Endodermal cell (in vitro differentiated cells): ENCODE measurements at places on chromosomes 2 and 18. TPM values are rescaled to one million over a fixed set of nuclear protein-coding genes. Genes with fewer than 3 reads are reported as not detected.

Gene EGR4
- total RNA-seq, result 0.23 TPM in 1 of 3 replicates, not detected in the others

DNA sequence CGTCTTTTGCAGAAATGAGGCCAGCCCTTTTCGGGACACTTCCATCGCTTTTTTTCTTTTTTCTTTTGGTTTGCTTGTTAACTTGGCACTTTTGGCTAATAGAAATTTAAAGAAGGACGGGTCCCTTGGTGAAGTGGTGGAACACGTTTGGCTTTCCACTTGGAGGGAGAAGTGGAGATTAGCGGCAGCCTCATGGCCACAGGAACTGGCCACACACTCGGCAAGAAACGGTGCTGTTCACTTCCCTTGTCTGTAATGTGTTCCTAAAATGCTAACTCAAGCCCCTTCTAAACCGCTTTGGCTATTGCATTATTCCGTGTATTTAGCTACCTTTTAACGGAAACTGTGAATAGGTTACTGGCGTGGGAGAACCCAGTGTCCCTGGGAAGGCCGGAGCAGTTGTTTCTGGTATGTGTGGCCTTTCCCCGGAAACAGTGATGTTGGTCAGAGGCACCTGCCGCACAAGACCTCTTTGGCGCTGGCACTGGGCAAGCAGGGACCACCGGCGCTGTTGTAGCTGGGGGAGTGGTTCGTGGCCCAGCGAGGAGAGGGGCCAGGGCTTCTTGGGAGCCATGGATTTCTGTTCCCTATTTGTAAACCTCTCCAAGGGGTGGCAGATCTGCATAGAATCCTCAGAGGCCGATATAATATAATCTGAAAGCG, 981 bp downstream of the RAMP1 start:
- peak; percentile 44 for DNase-seq
- H3K27ac ChIP-seq, result no peak overlapping the region
- H3K4me1 ChIP-seq, result no peaks in the 10 kb centered on the region
- no peaks in the 10 kb centered on the region for H3K36me3 ChIP-seq

GRCh38 chr2:175309799-175310198, 128.3 kb upstream of the ATP5MC3 start:
- H3K27ac ChIP-seq, result no peak overlapping the region
- peak; percentile 80 for DNase-seq
- no peaks in the 10 kb centered on the region for H3K4me1 ChIP-seq
- no peaks in the 10 kb centered on the region for H3K27me3 ChIP-seq
- no peak overlapping the region for H3K4me3 ChIP-seq
- no peaks in the 10 kb centered on the region for H3K36me3 ChIP-seq

DNA sequence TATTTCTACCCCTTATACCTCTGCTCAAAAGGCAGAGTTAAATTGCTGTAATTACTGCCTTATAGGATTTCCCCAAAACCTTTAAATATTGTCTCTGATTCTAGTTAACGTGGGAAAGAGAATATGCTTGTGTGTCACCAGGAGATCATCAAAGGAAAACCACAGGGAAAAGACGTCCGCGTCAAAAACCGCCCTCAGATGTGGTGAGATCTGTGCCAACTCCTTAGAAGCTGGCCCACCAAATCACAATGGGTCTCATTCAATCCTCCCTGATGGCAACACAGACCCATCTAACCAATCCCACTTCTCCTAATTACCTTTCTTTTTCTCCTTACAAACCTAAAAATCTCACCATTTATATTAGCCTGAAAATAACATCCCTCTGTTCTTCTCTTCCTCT, 25.4 kb downstream of the VPS54 start:
- no peaks in the 10 kb centered on the region for H3K4me1 ChIP-seq
- H3K36me3 ChIP-seq, result peaks cover 14% of the 10 kb centered on the region

DNA sequence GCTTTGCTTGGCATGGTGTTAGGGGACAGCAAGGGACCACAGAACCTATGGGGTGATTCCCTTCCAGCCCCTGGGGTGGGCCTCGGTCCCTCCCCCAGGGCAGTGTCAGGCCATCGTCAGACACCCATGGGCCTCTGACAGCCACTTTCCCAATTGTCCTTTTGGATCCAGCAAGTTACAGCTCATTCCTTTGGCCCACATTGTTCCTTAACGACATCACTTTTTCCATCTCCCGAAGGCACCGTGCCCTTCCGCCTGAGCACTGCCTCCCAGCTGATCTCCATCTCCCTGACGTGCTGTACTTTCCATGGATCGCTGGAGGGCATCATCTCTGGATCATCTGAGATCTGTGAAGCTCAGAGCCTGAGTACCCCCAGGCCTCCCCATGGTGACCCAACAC, 10.4 kb upstream of the KCNK3 start:
- H3K27me3 ChIP-seq, result peaks cover 32% of the 10 kb centered on the region
- no peaks in the 10 kb centered on the region for H3K4me1 ChIP-seq
- no peaks in the 10 kb centered on the region for H3K36me3 ChIP-seq

DNA sequence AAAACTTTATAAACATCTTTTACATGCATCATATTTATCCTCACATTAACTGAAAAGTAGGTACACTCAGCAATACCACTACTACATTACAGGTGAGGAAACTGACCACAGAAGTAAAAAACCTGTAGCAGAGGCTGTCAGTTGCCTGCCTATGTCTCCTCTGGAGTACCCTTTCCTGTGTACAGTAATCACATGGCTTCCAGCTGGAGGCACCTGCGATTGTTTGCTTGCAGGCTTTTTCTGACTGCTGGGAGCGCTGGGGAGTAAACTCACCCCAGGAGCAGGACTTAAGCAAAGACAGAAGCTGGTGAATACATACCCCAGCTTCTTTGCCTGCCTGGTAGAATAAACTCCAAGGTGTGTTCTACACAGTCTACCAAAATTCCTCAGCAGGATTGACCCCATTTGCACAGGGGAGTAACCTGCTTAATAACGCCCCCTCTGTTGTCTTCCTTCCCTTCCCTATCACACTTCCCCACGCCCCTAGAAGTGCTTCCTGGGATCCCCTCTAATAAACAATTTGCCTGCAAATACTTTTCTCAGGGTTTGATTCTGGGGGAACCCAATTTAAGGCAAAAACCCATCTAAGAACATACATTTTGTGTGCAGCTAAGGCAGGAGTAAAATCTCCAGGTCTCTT, 138.9 kb downstream of the PTH2R start:
- no peaks in the 10 kb centered on the region for H3K36me3 ChIP-seq
- no peak overlapping the region for H3K27ac ChIP-seq
- no peak overlapping the region for H3K4me3 ChIP-seq
- H3K4me1 ChIP-seq, result peaks cover 4% of the 10 kb centered on the region
- H3K27me3 ChIP-seq, result no peaks in the 10 kb centered on the region

Gene RUFY4
- total RNA-seq, result not detected in 3 replicates

DNA sequence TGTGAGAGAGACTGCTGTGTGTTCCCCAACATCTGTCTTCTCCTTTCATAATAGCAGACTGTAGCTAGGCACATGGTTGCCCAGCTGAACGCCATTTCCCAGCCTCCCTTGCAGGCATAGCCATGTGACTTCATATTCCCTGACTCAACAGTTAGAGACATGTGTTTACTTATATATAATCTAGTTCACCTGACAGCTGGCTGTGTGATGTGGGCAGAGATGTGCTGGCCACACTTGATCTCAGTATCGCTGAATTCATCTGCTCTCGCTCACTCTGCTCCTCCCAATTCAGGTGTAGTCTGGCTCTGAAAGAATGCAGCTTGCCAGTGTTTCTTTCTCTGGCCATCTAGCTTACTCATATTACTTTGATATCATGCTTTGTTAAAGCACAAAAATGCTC, 52.3 kb upstream of the SEC11C start:
- no peaks in the 10 kb centered on the region for H3K4me1 ChIP-seq
- DNase-seq, result no peak
- H3K4me3 ChIP-seq, result no peak overlapping the region
- no peaks in the 10 kb centered on the region for H3K36me3 ChIP-seq
- H3K27ac ChIP-seq, result no peak overlapping the region
- H3K27me3 ChIP-seq, result peaks cover 27% of the 10 kb centered on the region

DNA sequence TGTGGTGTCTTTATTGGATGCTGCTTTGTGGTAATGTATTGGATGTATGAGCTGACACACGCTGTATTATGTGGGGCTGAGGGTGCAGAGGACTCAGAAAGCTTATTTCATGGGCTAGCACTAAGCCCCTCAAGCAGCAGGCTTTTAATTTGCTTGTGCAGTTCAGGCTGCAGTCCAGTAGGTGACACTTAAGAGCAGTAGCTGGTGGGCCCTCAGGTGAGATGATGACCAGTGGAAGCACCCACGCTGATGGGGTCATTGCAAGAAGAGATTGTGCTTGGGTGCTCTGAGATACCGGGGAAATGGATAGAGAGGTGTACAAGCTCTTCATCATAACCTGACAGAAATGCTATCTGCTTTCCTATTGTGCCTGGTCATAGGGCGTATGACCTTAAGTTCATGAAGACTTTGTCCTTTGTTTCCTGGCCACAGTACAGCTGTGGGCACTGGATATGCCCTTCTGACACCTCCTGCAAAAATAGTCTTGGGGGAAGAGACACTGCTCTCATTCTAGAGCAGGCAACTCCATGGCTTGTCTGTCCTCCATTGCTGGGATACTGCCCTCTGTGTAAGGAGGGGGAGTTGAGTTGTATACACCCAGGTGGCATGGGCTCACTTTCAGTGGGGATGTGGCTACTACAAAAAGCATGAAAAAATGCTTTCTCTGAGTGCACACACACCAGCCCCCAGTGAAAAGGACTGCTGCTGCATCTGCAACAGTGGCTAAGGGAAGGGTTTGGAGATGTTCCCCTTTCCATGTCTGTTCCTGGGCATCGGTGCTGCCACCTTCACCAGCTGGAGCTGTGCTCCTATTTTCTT, 205.7 kb upstream of the ZSWIM2 start:
- no peaks in the 10 kb centered on the region for H3K4me1 ChIP-seq
- H3K36me3 ChIP-seq, result no peaks in the 10 kb centered on the region
- no peak overlapping the region for H3K4me3 ChIP-seq
- peak; percentile 71 for DNase-seq

Gene ARHGAP15
- total RNA-seq, result 0.47 TPM in 1 of 2 replicates, not detected in the other

- peaks cover 15% of the 10 kb centered on the region for H3K4me1 ChIP-seq
- no peak overlapping the region for H3K4me3 ChIP-seq
- DNase-seq, result peak; percentile 78
- H3K27me3 ChIP-seq, result peaks cover 39% of the 10 kb centered on the region
- no peaks in the 10 kb centered on the region for H3K36me3 ChIP-seq
These were observed 59.6 kb upstream of the TMEM163 start for GRCh38 chr2:134778372-134778771.

Gene KIAA2012
- 0.86 and 1.0 TPM in 2 replicates for total RNA-seq

GRCh38 chr2:182818501-182818900, 47.9 kb downstream of the FRZB start:
- DNase-seq, result no peak
- peak overlapping the region; percentile 88 for H3K27ac ChIP-seq
- no peak overlapping the region for H3K4me3 ChIP-seq
- no peaks in the 10 kb centered on the region for H3K27me3 ChIP-seq
- H3K4me1 ChIP-seq, result peaks cover 15% of the 10 kb centered on the region

Gene LOXL3
- total RNA-seq, result 5.4 to 13.5 TPM (median 8.0 TPM) in 3 replicates

- H3K4me1 ChIP-seq, result peaks cover 6% of the 10 kb centered on the region
- H3K27ac ChIP-seq, result no peak overlapping the region
- peaks cover 92% of the 10 kb centered on the region for H3K36me3 ChIP-seq
These were observed 19.6 kb downstream of the UGP2 start for GRCh38 chr2:63861220-63861822.

DNA sequence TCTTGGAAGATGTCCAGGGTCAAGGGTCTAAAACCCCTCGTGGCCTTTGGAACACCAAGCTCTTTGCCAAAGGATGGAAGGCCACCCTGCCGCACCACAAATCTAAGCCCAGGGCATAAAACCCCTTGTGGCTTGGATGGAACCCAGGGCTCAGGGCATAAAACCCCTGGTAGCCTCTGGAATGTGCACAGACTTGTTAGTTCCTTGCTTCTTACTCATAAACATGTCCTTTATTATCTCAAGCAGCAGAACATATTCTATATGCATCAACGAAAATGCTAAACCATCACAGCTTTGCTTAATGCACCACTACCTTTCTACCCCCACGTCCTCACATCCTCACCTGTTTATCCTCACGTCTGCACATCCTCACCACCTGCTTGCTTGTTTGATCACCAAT, 998.0 kb downstream of the DSC3 start:
- no peak overlapping the region for H3K27ac ChIP-seq
- no peaks in the 10 kb centered on the region for H3K36me3 ChIP-seq
- no peak for DNase-seq
- H3K27me3 ChIP-seq, result no peaks in the 10 kb centered on the region
- no peak overlapping the region for H3K4me3 ChIP-seq

Gene BMP10
- total RNA-seq, result not detected in 3 replicates

Gene CYP1B1
- total RNA-seq, result 2.4 and 4.8 TPM in 2 replicates

DNA sequence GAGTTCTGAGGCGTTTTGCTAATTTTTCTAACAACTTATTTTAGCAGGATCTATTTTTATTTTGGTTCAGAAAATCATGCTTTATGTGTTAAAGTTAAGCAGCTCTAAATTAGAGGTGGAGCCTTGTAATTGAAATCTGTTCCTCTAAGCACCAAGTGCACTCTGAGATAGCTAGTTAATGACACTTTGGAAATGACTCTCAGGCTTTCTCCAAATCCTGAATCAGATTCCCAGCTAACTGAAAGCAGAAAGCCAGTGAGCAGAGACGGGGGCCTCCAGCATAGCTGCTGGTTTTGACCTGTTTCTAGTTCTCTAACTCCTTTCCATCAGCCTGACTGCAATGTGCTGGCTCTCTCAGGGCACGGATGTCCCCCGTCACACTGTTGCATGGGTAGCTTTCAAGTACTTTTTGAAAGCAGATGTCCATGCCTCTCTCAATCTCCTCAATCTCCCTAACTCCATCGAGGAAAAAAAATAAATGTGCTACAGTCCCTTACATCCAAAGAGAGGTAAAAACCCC, 326.5 kb downstream of the SATB2 start:
- H3K4me1 ChIP-seq, result no peaks in the 10 kb centered on the region
- no peak overlapping the region for H3K27ac ChIP-seq
- H3K4me3 ChIP-seq, result no peak overlapping the region
- no peaks in the 10 kb centered on the region for H3K27me3 ChIP-seq
- no peak for DNase-seq

DNA sequence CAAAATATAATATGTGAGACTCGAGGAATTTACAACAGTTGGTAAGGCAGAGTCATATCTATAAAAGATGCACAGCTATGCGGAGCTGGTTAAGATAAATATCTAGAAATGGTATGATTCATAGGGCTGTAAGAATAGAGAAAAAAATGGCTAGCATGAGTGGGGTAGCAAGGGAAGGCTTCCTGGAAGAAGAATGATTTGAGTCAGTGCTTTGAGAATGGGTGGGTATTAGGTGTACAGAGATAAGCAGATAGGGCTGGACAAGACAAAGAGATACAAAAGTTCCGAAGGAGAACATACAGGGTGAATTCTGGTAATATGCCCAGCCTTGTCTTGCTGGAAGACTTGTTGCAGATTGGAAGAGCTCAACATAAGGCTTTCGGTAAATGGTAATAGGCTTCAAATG, 291.5 kb upstream of the CCDC68 start:
- H3K4me1 ChIP-seq, result peaks cover 3% of the 10 kb centered on the region
- no peaks in the 10 kb centered on the region for H3K27me3 ChIP-seq
- no peak for DNase-seq
- no peak overlapping the region for H3K4me3 ChIP-seq
- no peak overlapping the region for H3K27ac ChIP-seq

DNA sequence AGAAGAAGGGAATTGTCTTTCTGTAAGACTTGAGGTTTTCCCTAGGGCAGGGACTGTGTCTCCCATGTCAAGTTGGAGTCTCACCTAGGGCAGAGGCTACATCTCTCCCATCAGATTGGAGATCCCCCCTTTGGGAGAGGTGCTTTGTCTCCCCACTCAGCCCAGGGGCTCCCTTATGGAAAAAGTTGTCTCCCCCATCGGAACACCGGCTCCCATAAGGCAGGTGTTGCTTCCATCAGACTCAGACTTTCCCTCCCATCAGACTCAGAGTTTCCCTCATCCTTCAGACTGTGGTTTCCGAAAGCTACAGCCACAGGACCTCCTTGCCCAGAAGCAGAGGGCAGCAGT, 5.8 kb downstream of the ANKRD53 start:
- H3K36me3 ChIP-seq, result peaks cover 26% of the 10 kb centered on the region
- H3K4me1 ChIP-seq, result no peaks in the 10 kb centered on the region
- no peak overlapping the region for H3K4me3 ChIP-seq
- DNase-seq, result no peak
- H3K27ac ChIP-seq, result no peak overlapping the region
